ENCODE measurements at places on chromosomes 4 and X. TPM values are rescaled to one million over a fixed set of nuclear protein-coding genes. Genes with fewer than 3 reads are reported as not detected.

The PLAC8 gene
- 314 TPM for total RNA-seq

DNA sequence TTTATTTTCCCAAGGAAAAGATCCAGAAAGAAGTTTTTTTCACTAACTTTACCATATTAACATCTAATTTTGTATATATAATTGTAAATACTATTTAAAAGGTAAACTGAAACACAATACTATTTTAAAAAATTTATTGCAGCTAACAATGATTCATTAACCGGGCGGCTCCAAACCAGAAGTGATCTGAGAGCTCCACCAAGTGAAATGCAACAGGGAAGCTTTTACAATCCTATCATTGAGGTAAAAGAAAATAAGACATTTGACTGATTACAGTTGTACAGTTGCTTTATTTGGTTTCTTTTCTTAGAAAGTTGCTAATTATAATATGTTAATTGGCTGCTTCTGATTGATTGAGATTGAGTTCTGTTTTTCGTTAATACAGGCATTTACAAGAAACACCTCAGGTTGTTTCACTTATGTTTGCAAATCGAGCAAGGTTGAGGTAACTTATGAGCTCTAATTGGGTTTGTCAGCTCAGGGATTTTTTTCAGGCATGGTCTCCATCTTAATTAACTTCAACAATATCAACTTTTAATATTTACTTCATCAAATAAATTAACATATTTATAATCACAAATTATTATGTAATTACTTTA is 220.2 kb upstream of the UGT8 start:
- no peaks in the 10 kb centered on the region for H3K36me3 ChIP-seq
- H3K27ac ChIP-seq: no peak overlapping the region
- peaks cover 4% of the 10 kb centered on the region for H3K27me3 ChIP-seq
- no peak for DNase-seq

DNA sequence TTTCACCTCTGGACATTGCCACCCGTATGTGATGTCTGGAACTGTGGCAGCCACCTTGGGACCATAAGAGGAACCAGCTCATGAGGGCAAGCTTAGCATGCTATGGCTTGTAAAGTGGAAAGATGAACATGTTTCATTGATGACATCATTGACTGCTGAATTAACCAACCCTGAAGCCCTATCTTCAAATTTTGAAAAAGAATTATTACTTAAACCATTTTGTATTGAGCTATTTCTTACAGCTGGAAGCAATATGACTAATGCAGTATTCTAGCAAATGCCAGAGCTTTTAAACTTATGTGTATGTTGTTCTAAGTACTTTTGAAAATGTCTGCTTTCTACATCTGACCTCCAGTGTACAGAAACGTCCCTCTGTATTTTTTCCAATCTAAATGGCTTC is 18.1 kb downstream of the GUCY2F start:
- no peaks in the 10 kb centered on the region for H3K4me1 ChIP-seq
- H3K27me3 ChIP-seq: peaks cover 4% of the 10 kb centered on the region
- H3K36me3 ChIP-seq: no peaks in the 10 kb centered on the region
- DNase-seq: no peak

DNA sequence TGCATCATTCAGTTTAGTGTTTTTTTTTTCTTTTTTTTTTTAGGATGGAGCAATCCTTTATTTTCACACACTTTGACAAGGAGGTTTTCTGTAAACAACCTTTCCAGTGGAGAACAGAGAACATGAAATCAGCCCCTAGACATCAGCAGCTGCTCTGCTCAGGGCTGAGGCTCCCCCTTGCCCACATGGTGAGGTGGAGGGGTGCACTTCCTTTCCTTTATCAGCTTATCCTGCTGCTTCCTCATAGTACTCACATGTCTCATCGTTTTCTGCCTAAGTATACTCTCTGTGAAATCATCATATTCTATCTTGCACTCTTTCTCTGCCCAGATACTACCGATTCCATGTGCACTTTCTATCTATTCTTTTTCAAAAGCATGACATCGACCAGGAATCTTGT is 47.6 kb upstream of the PRSS12 start:
- DNase-seq: no peak
- H3K27me3 ChIP-seq: peaks cover 12% of the 10 kb centered on the region
- no peak overlapping the region for H3K27ac ChIP-seq
- no peak overlapping the region for H3K4me3 ChIP-seq
- H3K4me1 ChIP-seq: no peaks in the 10 kb centered on the region

GRCh38 chr4:11131491-11131890 is 297.2 kb downstream of the HS3ST1 start:
- H3K4me1 ChIP-seq: no peaks in the 10 kb centered on the region
- H3K27ac ChIP-seq: no peak overlapping the region
- no peak for DNase-seq
- H3K27me3 ChIP-seq: no peaks in the 10 kb centered on the region
- H3K4me3 ChIP-seq: no peak overlapping the region

GRCh38 chr4:104549736-104550135 is 55.0 kb upstream of the CXXC4 start:
- H3K4me1 ChIP-seq: no peaks in the 10 kb centered on the region
- DNase-seq: no peak
- no peak overlapping the region for H3K27ac ChIP-seq
